NCI-H1436 (cell line): ENCODE measurements at places on chromosomes 1 and 21.

DNA sequence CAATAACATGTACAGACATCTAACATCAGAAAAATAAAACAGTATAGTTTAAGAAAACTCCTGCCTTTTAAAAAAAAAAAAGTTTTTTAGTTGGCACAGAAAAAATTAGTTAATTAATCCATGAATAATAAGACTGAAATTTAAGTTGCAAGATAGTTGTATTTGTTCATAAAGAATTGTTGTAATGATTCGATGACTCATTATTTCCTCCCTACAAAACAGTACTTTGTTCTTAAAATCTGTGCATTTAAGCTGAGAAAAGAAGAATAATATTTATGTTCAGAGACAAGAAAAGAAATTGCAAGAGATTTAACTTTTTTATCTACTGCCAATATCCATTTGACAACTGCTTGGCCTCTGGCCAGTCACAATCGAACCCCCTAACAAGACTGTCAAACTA, 894.7 kb downstream of the ADGRL2 start:
- no peak for DNase-seq

- no peak for DNase-seq
Measured at GRCh38 chr1:205071801-205072200, 12.5 kb downstream of the TMEM81 start.

DNA sequence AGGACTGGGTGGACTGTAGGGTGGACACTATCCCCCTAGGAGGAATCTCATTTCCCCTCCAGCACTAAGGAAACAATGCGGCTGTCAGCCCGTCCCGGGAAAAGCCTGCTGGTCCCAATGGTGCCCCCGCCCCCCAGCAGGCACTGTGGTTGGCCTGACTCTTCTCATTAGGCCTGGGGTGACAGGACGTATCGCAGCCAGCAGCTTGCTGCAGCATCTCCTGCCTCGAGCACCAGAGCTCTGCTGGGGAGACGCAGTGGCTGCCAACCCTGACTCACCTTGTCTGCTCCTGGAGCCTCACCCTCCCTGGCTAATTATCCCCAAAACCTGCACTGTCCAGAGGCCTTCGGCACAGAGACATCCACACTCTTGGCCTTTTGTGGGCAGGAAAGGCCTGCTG, 115.1 kb upstream of the GJB5 start:
- DNase-seq = no peak

DNA sequence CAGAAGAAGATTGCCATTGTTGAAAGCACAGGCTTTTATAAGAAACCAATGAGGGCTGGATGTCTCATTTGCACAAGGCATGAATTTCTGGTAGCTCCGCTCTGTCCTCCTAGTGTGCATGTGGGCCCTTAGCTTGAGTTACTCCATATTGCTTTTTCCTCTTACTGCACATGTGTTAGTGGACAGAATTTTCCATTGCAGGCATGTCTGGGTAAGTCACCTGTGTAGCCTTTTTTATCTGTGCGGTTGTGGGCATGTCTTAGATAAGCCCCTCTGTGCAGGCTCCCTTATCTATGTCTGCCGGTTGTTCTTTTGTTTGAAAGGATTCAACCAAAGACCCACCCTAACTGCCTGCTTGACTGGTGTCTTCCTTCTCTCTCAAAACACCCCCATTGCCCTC, 7.2 kb upstream of the CLCA1 start:
- no peak for DNase-seq

DNA sequence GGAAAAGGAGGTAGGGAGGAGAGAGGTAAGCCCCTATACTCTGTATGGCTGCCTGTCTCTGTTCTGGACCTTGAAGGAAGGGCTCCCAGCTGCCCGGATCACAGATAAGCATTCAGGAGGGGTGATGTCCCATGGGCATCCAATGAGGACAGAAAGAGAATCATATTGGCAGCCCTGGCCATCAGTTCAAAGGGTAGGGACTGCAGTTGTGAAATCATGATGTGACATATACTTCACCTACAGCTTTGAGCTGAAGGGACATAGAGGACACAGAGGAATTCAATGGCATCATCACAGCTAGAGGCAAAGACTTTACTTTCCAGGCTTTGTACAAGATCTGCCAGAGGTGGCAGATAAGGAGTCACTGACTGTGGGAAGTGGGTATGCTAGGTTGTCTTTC, 21.6 kb downstream of the DDX20 start:
- no peak for DNase-seq

DNA sequence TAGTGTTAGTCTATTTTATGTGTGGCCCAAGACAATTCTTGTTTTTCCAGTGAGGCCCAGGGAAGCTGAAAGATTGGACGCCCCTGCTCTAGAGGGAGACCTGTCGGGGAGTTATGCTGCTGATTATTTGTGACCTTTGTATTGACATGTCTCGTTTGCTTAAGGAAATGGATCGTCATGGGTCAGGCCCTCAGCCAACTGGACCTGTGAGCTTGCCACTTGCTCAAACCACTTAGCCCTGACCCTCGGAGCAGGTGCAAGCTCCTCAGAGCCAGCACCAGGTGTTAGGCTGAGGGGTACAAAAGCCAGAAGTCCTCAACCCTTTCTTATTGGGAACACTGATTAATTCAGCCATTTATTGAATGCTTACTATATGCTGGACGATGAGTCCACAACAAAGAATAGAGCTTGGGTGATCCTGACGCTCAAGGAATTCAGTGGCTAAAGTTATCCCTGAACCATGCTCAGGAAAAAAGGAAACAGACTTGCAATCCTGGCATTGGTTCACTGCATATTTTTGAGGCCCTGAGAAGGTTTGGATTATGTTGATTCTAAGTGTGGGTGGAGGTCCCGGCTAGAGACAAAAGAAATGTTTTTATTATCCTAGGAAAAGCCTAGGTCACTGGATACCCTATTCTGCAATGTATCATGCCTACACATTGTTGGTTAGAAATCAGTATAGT, 19.0 kb downstream of the TGFB2 start:
- no peak for DNase-seq

DNA sequence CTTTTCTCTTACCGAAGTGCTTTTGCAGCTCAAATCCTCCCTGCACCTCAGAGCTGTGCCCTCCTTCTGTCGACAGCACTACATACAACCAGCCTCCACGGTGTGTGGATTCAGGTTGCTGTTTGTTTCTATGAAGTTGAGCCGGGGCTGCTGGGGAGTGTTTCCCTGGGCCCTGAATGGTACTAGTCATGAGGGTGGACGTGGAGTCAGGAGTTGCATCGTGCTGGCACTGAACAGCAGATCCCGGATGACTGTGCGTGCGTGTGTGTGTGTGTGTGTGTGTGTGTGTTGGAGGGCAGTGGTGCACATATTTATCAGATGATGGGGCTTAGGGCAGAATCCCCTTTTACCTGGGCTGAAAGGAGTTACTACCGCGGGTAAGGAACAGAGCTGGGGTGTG, 47.0 kb downstream of the ACTL8 start:
- DNase-seq = no peak

DNA sequence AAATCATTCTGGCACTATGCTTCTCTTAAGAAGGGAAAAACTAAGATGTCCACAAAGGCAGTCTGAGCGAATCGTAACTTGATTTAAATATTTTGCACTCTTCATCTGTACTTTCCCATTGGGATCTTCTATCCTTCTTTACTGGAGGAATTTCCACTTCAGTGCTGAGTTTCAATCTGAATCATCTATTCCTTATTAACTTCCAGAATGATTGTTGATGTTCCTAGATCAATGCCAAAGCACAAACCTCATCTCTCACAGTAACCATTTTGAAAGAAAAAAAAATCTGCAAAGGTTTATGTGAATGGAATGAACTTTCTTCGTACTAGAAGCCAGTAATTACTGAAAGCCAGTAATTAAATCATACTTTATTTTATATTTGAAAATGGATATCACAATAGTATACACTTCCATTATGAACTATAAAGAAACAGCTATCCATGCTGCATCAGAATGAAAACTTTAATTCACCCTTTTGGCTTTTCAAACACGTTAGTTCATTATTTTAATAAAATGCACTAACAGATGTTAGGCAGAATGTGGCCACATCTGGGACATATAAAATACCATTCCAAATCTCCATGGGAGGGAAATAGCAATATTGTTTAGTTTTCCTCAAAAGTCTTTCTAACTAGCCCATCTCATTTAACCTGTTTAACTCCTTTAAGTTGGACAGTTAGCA, 5.5 kb upstream of the RNF2 start:
- DNase-seq = no peak

DNA sequence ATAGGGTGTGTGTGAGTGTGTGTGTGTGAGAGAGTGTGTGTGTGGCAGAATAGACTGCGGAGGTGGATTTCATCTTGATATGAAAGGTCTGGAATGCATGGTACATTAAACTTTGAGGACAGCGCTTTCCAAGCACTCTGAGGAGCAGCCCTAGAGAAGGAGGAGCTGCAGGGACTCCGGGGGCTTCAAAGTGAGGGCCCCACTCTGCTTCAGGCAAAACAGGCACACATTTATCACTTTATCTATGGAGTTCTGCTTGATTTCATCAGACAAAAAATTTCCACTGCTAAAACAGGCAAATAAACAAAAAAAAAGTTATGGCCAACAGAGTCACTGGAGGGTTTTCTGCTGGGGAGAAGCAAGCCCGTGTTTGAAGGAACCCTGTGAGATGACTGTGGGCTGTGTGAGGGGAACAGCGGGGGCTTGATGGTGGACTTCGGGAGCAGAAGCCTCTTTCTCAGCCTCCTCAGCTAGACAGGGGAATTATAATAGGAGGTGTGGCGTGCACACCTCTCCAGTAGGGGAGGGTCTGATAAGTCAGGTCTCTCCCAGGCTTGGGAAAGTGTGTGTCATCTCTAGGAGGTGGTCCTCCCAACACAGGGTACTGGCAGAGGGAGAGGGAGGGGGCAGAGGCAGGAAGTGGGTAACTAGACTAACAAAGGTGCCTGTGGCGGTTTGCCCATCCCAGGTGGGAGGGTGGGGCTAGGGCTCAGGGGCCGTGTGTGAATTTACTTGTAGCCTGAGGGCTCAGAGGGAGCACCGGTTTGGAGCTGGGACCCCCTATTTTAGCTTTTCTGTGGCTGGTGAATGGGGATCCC, 18.3 kb upstream of the HDAC1 start:
- peak; percentile 88 for DNase-seq

- peak; percentile 5 for DNase-seq
Measured at GRCh38 chr21:38853421-38853919, 47.7 kb downstream of the ETS2 start.

GRCh38 chr1:158527190-158527815, 26.9 kb downstream of the OR6Y1 start:
- DNase-seq = no peak

GRCh38 chr1:62794053-62794452, 10.1 kb downstream of the ATG4C start:
- no peak for DNase-seq

GRCh38 chr1:152933196-152933595, 13.8 kb upstream of the SPRR5 start:
- no peak for DNase-seq

DNA sequence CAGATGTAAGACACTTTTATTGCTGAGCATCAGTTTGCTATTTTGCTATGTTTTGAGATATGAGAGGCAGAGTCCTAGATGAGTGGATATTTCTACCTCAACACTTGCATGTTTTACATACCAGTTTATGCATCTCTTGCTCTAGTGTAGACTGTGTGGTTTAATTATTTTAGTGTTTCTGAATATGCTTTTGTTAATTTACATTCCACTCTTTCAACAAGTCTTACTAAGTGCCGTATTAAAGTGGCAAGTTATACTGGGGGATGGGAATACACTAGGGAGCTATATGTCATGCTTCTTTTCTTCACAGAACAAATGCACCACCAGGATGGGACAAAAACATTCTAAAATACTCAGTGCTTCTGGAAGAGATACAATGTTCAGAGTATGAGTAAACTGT, 507.7 kb upstream of the PRMT6 start:
- no peak for DNase-seq

DNA sequence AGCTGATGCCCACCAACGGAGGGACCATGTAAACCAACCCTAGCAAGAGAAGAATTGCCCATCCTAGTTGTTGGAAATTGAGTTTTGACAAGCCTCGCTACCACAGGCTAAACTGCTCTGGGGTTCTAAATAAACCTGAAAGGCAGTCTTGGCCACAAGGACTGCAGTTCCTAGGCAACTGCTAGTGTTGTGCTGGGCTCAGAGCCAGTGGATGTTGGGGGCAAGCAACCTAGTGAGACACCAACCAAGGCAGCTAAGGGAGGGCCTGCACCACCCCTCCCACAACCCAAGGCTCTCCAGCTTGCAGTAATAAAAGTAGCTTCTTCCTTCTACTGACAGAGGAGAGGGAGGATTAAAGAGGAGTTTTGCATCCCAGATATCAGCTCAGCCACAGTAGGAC, 102.4 kb upstream of the PKN2 start:
- DNase-seq = no peak

DNA sequence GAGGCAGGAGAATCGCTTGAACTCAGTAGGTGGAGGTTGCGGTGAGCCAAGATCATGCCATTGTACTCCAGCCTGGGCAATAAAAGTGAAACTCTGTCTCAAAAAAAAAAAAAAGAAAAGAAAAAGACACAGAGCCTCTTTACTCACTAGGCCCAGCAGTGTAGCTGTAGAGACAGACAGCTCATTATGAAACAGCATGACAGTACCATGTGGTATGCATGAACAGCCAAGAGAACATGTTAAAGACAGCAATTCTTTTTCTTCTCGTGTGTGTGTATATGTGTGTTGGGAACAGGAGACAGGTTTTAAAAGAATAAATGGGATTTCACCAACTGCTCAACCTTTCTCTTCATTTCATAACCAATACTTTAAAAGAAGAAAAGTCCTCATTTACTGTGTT, 118.8 kb downstream of the PIK3R3 start:
- DNase-seq = no peak

GRCh38 chr1:22567197-22567596, 3.9 kb downstream of the EPHA8 start:
- DNase-seq = no peak

DNA sequence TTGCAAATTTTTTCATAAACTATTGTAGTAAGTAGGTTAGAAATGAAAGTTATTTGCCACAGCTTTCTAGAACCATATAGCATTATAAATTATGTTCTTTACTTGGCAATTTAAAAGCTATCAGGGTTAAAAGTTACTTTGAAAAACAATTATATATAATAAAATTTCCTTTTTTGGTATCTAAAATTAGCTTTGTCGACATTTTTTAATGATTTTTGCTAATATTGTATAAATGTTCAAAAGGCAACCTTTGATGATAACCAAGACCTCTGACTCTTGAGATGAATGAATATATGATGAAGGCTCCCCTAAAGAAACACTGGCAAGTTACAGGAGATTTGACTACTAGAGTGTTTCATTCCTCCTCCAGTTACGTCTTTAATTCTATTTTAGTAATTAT, 121.2 kb downstream of the CDC42BPA start:
- DNase-seq = no peak

DNA sequence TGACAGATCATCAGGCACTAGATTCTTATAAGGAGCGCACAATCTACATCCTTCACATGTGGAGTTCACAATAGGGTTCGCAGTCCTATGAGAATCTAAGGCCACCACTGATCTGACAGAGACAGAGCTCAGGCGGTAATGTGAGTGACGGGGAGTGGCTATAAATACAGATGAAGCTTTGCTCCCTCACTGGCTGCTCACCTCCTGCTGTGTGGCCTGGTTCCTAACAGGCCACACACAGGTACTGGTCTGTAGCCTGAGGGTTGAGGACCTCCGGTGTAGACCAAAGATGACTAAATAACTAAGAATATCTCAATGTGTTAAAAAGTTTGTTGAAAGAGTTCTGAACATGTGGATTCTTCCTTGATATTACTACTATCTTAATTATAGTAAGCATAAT, 56.2 kb upstream of the ADAM30 start:
- no peak for DNase-seq
